ENCODE measurements at places on chromosomes 2 and 18.

- no peak for DNase-seq
These were observed 499 bp upstream of the LMAN1 start for GRCh38 chr18:59359576-59359952.

GRCh38 chr2:119716284-119716672 lies 37.3 kb downstream of the TMEM177 start:
- DNase-seq, result no peak

- DNase-seq, result no peak
These were observed 931.9 kb downstream of the DCDC2C start for GRCh38 chr2:4635289-4635688.

- no peak for DNase-seq
These were observed 20.5 kb downstream of the CYP27A1 start for GRCh38 chr2:218802386-218802994.

DNA sequence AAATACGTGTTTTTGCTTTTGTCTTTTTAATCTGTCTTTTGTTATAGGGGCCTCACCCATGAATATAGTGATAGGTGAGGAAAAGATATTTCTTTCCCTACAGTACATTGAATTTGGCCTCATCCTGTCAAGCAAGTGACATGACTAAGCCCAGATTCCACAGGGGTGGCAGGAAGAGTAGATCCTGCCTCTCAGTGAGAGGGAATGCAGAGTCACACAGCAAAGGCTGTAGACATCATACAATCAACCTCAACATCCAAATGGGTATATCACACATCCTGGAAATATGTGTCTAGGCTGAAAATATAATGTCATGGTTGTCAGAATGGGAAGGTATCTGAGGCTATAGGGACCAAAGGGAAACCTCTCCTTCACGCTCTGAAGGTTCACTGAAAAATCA lies 269.6 kb downstream of the CDH20 start:
- DNase-seq, result no peak

DNA sequence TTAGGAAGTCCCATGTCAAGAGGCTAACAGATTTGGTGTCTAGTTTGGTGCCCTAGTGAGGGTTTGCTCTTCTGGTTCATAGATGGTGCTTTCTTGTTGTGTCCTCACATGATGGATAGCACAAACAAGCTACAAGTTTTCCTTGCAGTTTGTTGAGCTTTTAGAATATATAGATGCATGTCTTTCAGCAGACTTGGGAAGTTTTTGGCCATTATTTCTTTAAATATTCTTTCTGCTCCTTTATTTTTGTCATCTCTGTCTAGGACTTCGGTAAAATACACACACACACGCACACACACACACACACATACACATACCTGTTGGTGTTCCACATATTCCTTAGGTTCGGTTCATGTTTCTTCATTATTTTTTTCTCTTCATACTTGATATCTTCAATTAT lies 81.5 kb upstream of the TEX51 start:
- DNase-seq, result no peak

DNA sequence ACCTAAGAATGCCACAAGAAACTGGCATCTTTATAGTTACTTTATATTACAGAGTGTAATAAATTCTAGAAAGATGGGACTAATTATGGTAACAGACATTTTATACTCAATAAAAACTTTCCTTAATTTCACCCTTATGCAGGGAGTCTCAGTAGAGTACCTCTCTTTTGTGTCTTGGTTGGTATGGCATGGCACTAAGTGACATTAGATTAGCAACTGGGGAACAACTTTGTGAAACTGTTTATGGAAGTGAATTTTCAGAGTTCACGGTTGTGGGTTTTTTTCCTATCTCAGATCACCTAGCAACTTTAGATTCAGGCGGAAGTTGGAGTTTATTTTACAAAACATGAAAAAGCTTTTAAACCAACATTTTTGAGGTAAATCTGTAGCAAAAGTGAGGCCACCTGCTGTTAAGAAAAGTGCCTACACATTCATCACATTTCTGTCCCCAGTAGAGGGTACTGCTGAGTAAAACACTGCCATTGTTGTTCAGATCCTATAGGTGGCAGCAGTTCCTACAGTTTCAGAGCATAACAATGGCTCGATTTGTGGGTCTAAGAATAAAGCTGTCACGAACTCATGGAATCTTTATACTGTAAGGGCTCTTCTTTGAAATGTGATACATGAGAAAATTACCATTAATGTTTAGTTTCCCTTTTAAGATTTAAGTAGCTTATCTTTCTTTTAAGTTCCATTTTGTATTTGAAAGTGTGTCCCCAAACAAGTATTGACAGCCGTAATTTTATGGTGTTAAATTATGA lies 117.6 kb downstream of the CAMKMT start:
- no peak for DNase-seq

GRCh38 chr18:45962461-45962860 lies 4.7 kb downstream of the EPG5 start:
- DNase-seq, result peak; percentile 16

DNA sequence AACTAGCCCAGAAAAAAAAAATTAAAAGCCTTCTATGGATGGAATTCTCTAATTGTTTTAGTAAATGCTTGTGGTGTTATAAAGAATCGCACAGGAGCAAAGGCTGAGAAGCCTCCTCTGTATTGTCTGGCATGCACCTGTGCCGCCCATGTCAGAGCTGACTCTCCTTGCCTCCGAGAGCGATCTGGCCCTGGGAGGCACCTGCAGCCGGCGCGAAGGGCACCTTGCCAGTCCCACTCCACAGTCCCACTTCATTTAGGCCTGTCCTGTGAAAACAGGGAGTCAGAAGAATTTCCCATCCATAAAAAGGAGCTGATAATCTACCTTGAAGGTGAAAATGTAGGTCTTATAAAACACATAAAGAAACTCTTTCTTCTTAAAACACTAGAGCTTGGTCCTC lies 170.9 kb upstream of the PXDN start:
- DNase-seq, result no peak

DNA sequence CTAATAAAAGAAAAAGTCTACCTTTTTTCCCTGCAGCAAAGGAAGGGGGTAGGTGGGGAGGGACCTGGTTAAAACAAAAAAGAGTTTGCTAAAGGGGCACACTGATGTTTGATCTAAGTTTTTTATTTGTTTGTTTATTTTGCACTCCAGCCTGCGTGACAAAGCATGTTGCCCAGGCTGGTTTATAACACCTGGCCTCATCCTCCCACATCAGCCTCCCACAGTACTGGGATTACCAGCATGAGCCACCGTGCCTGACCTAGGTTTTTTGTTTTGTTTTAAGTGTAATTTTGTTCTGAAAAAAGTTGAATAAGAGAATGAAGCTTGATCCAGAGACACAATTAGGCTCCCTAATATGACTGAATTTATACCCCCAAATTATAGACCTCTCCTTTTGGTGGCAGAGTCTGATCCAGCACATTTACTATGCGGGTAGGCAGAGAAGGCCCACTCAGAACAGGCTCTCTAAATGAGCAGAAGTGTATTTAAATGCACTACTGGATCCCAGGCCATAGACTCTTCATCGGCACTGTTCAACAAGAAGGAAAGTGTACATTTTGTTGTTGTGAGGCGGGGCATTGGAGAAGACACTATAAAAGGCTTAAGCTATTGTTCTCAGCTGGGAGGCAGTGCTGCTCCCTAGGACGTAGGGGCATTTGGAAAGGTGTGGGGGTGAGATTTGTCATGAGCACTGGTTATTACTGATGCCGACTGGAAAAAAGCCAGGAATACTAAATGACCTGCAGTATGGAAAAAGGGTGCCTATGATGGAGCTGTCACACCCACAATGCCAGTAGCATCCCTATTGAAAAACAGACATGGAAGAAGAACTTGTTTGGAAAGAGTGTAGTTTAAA lies 32.4 kb downstream of the MRPS9 start:
- no peak for DNase-seq

- no peak for DNase-seq
These were observed 114.6 kb downstream of the VIT start for GRCh38 chr2:36811071-36811470.

- no peak for DNase-seq
These were observed 297.6 kb downstream of the TMX3 start for GRCh38 chr18:68417166-68417799.

DNA sequence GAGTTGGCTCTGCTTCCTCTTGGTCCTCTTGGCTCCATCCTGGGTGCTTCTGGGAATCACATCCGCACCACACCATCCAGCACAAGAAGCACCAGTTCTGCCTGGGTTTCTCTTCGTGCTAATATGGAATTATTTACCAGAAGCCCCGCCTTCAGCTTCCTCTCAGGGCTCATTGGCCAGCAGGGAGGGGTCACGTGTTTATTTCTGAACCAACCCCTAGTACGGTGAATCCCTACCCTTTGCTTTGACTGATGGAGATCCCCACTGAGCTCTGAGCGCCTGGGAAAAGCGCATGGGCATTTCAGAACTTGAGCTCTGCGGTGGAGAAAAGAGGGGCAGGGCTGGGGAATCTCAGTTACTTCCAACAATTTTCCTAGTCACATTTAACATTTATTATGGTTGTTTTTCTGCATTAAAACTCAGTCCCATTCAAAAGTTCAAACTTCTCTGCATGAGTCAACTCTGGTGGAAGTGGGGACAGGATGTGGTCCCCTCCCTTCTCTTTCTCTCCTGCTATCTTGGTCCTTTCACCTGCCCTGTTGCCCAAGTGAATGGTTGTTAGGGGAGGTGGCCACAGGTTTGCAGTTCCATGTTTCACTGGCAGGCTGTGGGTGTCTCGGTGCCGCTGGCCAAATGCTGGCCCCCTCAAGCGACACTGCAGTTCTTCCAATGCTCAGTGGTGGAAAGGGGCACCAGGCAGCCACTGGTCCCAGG lies 76.4 kb upstream of the TTC39C start:
- DNase-seq, result no peak

DNA sequence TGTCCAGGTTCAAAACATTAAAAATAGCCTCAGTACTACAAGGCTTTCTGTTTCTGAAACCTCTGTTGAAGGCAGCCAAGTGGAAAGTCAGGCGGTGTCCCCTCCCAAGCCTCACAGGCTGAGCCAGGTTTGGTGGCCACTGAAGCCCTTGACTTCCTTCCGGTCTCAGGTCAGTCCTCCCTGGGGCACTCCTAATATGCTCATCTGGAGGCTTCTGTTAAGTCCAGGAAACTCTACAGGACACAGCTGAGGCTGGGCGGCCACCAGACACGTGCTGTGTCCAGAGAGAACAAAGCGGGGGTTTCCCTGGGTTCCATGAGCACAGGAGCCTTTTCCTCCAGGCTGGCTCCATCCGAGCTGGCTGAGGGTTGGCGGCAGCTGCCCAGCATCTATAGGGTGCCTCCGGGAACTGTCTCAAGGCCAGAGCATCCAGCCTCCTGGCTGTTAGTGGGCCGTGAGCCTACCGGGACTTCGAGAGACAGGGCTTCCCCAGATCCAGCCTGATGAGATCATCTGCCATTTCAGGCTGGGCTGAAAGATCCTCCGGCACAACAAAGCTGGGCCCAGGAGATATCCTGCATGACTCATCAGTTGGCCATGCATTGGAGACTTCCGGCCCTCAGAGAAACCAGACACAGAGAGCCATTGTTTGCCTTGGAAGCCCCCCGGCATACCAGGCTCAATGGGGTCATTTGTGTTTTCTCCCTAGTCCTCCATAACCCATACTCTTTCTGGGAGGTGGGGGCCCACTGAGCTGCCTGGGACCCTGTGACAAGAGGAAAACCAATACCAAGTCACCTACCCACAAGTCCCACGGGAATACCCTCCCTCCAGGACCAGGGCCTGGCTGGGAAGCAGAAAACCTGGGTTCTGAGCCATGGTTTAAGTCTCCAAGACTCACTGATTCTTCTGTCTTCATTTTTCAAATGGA lies 71.7 kb downstream of the HS1BP3 start:
- DNase-seq, result no peak

DNA sequence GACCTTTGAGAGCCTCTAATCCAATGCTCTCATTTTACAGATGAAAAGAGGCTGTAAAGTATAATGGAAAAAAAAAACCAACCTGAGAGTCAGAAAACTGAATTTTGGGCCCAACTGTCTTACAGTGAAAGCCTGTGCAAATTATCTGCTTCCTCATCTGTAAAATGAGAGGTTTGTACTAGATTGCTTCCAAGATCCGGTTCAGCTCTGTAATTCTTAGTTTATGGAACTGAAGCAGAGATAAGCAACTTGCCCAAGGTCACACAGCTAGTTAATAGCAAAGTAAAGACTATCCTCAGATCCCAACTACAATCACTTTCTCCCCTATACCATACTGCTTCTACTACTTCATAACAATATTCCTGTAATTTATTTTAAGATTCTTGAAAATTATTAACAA lies 6.3 kb downstream of the TLK1 start:
- no peak for DNase-seq

- DNase-seq, result peak; percentile 81
These were observed 138.3 kb upstream of the ID2 start for GRCh38 chr2:8543383-8544170.

- no peak for DNase-seq
These were observed 146.3 kb downstream of the TMX3 start for GRCh38 chr18:68568364-68569155.

- no peak for DNase-seq
These were observed 121.0 kb downstream of the MYO3B start for GRCh38 chr2:170298861-170299429.

DNA sequence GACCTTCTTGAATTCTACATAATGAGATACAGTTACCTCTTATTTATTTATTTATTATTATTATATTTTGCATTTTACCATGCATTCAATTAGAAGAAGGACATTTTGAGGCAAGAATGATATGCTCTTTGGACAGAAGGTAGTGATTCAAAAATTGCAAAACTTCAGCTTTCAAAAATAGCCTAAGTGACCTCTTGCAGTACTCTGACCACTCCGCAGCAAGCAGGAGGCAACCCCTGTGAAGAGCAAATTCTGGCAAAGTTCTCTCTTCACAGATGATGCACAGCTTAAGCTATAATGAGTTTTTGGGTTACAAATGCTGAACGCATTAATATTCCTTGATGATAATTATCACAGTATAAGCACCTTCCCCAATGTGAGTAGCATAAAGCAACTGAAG lies 170.0 kb downstream of the ZNF521 start:
- no peak for DNase-seq

- DNase-seq, result no peak
These were observed 125.9 kb downstream of the PXDN start for GRCh38 chr2:1618191-1618961.

- no peak for DNase-seq
These were observed 91.6 kb upstream of the TTC39C start for GRCh38 chr18:23922939-23923338.

DNA sequence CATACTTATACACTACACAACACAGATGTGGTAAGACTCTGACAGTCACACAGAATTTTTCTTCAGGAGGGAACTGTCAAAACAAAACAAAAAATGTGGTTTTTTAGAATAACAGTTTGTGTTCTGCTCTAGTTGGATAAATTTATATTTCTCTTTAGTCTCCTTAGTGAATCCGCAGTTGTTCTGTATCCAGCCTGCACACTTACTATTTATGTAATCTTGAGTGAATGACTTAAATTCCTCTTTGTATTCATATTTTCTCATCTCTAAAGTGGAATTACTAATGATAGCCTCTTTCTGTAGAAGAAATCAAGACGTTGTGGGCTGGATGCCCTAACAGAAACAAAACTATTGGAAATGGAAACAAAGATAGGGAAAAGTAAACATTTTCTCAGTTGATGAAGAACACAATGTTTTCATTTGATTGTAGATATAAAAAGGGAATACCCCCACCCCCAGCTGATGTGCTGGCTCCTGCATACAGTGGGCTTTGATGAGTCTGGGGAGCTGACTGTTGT lies 375.2 kb downstream of the TRIB2 start:
- DNase-seq, result no peak

All from activated CD4-positive, alpha-beta T cell treated with anti-CD3 and anti-CD28 coated beads, Interleukin-2, amount 50 U/mL, for 24 hours (primary cell).